ENCODE measurements at places on chromosomes 12 and 14.

DNA sequence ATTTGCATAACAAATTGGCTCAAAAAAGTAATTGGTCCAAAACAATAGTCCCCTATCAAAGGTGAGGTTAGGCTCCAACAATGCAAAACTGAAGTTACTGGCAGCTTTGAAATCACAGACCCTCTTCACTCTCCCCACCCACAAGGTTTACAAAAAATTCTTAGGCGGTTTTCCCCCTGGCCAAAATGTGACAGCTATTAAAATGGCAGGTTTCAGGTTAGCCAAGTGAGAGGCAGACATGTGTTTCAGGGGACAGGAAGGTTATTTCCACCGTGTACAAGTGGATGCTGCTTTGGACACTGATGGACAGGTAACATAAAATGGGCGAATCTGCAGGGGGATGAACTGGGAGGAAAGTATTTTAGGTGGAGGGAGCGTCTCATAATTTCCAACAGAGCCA, 888 bp upstream of the SPIC start:
- no peak for DNase-seq

DNA sequence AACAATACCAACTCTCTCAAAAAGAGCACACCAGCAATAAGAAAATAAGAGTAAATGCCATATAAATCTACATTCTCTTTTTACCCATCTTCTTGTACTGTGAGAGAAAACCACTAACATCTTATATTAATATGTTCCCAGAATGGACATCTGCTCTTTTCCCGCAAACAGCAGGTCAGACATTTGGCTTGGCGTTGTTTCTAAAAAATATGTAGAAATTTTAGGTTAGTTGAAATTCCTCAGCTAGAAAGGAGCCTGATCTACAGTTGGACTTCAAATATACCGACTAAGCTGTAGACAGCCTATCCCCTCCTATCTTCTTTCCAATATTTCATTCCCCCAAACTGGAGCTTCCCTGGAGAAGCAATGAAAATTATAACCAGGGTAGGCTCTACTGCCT, 88.7 kb downstream of the PPP2R5E start:
- no peak for DNase-seq

DNA sequence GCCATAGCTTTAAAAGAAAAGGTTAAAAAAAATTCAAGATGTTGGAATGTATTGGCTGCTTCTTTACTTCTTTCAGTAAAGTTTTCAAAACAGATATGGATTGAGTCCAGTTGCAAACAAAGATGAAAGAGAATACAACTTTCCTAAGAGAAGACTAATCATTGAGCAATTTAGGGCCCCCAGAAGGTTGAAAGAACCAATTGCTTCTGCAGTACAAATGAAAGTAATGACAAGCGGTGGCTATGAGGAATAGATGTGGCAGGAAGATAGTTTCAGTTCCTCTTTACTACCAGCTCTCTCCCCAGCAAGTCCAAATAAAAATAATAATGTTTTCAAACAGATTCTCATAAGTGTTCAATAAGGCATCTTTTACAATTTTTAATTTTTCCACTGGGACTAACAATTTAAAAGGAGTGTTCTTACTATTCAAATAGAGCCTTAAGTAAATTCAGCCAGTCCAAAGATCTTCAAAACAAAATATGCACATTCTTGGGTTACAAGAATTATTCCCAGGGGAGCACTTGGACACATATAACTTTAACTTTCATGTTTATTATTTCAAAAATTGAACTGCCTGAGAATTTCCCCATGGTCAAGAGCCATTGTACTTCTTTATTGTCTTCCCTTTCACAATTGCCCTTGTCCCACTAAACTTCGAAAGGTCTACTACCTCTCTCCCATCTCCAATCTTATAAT, 62.3 kb upstream of the PPP1R12A start:
- no peak for DNase-seq

DNA sequence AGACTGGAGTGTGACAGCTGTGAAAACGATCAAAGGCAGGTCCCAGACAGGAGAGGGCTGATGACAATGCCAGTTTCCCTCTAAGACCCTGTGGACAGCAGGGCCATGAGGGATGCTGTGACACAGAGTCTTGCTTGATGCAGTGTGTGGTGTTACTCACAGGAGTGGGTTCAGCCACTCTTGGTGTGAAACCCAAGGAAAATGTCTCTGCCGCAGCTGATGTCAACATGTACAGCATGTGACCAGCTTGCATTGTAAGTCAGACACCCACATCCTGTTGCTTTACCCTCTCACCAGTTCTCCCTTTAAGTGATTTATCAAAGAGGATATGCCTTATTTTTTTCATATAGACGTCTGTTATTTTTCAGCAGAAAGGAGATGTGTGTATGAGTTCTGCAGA, 268.6 kb downstream of the BTG1 start:
- DNase-seq, result peak; percentile 85

GRCh38 chr14:106268013-106268727, 741.8 kb downstream of the TMEM121 start:
- peak; percentile 84 for DNase-seq

DNA sequence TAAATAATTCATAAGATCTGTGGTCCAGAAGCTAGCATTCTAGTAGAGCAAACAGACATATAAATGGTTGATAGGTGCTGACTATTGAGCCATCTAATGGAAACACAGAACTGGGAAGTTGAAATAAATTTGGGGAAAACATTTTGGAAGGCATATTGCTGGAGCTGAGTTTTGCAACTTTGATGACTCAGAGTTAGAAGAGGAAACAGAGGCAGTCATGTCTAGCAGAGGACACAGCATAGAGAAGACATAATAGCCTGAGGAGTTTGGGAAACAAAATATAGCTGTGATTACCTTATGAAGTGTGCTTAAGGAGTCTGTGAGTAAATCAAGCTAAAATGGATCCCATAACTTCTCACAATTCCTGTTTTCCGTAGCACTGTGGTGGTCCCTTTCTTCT, 86.9 kb upstream of the FLRT2 start:
- DNase-seq, result no peak

GRCh38 chr12:80504389-80505163, 60.5 kb downstream of the PTPRQ start:
- no peak for DNase-seq

- DNase-seq, result no peak
Observed at GRCh38 chr12:42076976-42077375, 67.7 kb downstream of the GXYLT1 start.

DNA sequence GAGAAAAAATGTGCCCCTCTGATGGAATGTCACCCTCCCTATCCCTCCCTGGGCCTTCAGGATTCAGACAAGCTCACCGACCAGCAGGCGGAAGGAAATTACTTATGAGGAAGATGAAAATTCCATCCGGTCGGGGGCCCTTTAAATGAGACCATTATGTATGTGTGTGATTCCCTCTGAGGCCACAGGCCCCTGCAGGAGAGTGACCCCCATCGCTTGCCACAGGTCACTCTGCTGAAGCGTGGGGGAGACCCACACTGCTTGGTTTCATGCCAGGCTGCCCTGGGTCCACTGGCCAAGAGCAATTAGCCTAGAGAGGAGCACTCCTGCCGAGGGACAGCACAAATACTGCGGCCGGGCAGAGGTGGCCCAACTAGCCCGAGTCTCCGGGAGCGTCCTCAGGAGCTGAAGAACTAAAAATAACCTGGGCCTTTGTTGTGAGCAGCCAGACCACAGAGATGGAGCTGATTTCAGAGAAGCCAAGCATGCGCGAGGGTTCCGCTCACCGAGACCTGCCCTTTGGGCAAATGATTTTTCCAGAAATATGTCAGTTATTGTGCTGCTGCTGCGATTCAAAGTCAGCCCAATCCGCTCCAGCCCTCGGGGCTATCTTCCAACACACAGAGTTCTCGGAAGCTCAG, 276.4 kb downstream of the DPF3 start:
- no peak for DNase-seq

GRCh38 chr12:86445356-86445755, 189.2 kb upstream of the MGAT4C start:
- DNase-seq, result no peak

- DNase-seq, result no peak
Observed at GRCh38 chr12:116604951-116605641, 45.9 kb downstream of the MAP1LC3B2 start.

DNA sequence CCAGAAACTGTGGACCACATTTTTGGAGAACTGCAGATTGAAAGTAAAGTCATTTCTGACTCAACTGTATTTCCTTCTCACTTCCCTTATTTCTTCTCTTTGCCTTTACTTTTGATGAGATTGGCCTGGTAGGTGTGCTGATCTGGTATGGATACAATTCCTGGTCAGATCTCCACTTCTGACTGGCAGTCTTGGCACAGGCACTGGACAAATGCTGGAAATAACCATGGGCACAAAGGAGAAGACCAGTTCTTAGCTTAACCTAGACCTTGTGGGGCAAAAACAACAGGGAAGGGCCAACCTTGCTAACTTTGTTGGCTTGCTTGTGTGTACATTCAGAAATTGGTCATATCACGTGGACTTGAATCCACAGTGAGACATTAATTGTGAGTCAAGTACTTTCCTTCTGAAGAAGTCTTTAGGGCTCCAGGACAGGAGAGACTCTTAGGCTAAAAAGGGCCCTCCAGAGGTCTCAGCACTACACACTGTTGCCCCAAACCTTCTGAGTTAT, 75.0 kb downstream of the DIP2B start:
- DNase-seq, result no peak

- no peak for DNase-seq
Observed at GRCh38 chr12:18054925-18055619, 34.9 kb downstream of the RERGL start.

- no peak for DNase-seq
Observed at GRCh38 chr12:12922191-12922616, 29.8 kb downstream of the GPRC5D start.

DNA sequence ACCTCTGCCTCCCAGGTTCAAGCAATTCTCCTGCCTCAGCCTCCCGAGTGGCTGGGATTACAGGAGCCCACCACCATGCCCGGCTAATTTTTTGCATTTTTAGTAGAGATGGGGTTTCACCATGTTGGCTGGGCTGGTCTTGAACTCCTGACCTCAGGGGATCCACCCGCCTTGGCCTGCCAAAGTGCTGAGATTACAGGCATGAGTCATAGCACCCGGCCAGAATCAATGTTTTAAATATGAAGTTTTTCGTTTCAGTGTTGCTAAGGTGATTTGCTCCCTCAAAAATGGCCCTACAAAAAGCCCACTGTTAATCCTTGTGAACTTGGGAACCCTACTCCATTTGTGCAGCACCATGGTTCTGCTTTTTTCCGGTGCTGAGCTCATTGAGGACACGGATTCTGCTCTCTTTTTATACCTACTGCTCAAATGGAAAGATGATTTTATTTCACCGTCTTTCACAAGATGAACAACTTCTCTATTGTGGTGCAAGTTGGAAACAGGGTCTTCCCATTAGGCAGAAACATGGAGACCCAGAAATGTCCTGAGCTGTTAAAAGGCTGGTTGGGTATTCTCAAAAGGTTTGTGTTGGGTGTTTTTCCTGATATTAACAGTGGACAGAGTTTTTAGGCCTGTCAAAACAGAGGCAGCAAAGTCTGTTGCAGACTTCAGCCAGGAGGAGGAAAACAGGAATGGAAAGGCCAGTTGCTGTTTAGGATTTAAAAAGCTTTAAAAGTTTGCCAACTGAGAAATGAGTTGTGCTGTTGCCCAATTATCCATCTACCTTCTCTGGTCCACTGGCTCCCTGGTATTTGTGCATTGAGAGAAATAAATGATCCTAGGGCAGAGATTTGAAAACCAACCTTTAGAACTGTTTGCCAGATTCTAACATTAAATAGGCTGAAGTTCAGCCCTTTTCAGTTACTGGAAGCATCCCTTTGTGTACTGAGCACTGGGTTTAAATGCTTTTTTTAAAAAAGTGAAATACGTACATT, 85.8 kb downstream of the ATP23 start:
- no peak for DNase-seq

DNA sequence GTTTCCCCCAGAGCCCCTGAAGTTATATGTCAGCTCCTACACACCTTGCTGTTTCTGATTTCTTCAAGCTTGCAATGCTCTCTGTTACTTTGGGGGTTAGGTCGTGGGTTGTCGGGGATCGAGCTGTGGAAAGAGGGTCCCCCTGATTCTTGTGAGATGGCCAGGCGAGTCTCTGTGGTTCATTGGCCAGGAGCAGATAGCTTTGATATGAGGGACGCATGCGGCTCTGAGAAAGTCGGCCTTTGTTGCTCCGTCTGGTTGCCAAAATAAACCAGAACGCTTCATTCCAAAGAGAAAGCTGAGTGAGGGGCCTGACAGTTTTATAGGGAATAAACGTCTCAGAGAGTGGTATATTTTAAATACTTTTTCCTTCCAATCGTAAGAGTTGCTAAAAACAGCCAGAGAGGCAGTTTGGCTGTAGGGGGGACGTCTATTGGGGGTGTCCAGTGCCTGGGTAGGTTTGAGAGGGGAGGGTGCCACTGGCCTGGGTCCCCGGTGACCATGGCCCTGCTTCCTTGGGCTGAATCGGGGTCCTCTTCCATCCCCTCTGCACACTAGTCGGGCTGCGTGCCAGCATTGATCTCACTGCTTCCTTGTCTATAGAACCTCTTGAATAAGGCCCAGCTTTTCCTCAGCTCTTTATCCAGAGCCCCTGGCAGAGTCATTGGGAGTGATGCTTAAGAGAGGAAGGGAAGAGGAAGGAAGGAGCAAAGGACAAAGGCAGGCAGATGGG, 18.9 kb downstream of the CCND2 start:
- DNase-seq, result no peak

DNA sequence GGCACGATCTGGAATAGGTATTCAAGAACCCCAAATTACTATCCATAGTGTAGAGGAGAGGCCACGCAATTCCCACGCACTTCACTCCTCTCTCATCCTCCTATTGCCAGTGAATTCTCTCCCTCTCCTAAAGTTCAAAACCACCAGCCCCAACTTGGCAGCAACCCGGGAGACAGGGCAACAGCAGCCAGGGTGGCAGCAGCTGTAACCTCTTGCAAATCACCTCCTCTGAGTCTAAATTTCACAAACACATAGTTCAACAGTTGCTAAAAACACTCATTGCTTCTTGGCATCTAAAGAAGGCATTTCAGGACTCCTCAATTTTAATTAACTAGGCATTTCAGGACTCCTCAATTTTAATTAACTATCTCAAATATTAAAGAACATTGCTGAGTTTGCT, 37.7 kb upstream of the MANSC4 start:
- no peak for DNase-seq

GRCh38 chr14:97920201-97920600, 1123.0 kb downstream of the VRK1 start:
- DNase-seq, result no peak

DNA sequence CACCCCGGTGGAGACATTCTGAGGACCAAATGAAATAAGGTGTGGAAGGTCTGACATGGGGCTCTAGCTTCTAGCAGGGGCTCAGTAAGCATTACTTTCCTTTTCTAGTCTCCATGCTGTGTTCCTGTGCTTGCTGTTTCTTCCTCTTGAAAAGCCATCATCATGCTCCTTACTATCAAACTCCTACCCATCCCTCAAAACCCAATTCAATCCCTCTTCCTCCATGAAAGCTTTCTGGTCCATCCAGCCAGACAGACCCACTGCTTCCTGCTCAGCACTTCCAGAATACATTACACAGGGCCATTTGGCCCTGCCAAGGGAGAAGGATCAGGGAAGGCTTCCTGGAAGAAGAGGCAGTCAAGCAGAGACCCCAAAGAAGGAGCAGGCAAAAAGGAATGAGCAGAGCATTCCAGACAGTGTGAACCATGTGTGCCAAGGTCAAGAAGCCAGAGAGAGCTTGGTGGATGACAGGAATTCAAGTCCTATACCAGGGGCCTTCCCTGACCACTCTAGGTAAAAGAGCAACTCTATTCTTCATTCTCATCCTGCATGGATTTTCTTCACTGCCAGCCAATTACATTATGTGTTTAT, 59.5 kb downstream of the NUAK1 start:
- no peak for DNase-seq

GRCh38 chr14:58430156-58430555, 2.6 kb downstream of the KIAA0586 start:
- no peak for DNase-seq

- peak; percentile 49 for DNase-seq
Observed at GRCh38 chr12:104456950-104457745, 400 bp downstream of the CHST11 start.

- DNase-seq, result no peak
Observed at GRCh38 chr12:75814851-75815754, 216.5 kb downstream of the PHLDA1 start.
